Mammary epithelial cell (primary cell): ENCODE measurements at places on chromosomes 1 and 21. TPM values are rescaled to one million over a fixed set of nuclear protein-coding genes. Genes with fewer than 3 reads are reported as not detected.

The NGF gene
- 0.17 TPM for total RNA-seq

The MANEAL gene
- total RNA-seq = 0.50 TPM

GRCh38 chr1:226063977-226064815, 1.7 kb downstream of the H3-3A start:
- peak; percentile 39 for DNase-seq

GRCh38 chr1:30887485-30888315, 20.9 kb downstream of the SDC3 start:
- no peak for DNase-seq

- DNase-seq = no peak
Measured at GRCh38 chr21:36735201-36735515, 36.2 kb downstream of the SIM2 start.

- no peak for DNase-seq
Measured at GRCh38 chr1:175802407-175803123, 59.2 kb upstream of the TNR start.
